Mammary epithelial cell (primary cell): ENCODE measurements at places on chromosomes 7 and 10.
A peak's percentile ranks its signal among the peaks of the same experiment; 100 is the strongest.

- DNase-seq, result no peak
These were observed 39.8 kb downstream of the TCF7L2 start for GRCh38 chr10:112989826-112990225.

GRCh38 chr7:122803323-122803722, 82.9 kb downstream of the CADPS2 start:
- DNase-seq, result peak; percentile 20

DNA sequence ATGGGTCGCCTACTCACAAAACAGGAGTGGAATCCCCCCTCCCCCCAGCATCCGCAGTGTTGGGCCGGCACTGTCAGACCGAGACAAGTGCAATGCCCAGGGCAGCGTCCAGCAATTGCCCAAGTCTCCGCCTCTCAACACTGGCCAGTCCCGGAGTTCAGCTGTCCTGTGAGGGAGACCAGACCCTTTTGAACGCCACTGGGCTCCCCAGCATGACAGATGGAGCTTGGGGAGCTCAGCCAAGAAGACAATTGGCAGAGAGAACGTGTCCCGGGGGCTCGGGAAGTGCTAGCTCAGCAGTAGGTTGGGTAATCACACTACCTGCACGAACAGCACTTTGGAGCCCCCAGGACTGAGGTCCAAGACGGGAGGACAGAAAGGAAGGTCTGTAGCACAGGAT, 4.7 kb downstream of the COPS6 start:
- no peak for DNase-seq

GRCh38 chr10:1130226-1130625, 74.0 kb downstream of the WDR37 start:
- no peak for DNase-seq

- peak; percentile 61 for DNase-seq
These were observed 138.7 kb downstream of the GNAI1 start for GRCh38 chr7:80273327-80273726.

DNA sequence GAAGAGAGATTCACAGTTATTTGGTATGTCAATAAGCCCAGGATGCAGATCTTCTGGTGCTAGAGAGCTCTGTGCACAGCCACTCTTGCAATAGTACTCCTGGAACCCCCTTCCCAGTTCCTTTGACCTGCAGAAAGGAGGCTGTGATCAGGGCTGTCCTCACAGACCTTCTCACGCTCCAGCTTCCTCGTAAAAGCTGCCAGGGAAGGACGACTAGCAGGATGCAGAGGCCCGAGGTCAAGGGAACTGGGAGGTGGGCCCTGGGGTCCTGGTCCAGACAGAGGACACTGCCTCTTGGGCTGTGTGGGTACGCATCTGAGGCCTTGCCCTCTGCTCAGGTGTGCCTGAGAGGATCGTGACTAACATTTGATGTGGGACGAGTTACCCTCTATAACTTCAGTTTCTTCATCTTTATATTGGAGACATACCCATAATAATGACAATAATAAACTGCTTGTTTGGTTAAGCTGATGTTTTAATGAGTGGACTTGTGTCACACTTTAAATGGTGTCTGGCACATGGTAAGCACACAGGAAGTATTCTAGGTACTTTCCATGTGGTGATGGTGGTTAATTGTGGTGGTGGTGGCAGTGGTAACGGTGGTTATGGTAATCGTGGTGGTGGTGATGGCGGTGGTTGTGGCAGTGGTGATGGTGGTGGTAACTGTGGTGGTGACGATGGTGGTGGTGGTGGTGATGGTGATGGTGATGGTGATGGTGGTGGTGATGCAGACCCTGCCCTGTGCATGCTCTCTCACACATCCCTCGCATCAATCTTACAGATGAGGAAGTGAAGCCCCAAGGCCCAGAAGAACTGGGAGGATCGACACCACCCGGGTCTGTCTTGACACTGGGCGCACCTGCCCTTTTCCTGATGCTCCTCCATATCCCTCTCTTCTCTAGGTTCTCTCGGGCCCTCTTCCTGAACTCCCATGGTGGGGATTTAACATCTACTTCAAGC, 235.2 kb upstream of the GRB10 start:
- no peak for DNase-seq

DNA sequence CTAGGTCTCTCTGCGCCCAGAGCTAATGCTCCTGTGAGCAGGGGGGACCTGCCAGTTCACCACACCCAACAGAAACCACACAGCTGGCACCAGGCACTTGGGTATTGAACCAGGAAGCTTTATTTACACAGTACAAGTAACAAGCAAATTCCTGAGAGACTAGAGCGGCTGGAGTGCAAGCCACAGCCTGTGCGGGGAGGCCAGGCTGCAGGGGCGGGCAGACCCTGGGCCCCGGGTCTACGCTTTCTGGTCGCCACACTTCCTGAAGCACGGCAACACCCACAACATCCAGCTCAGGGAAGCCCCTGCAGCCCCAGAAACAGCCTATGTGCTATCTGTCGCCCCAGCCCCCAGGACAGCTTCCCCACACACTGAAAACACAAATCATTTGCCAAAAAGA, 125.0 kb downstream of the FAM53B start:
- DNase-seq, result peak; percentile 61

DNA sequence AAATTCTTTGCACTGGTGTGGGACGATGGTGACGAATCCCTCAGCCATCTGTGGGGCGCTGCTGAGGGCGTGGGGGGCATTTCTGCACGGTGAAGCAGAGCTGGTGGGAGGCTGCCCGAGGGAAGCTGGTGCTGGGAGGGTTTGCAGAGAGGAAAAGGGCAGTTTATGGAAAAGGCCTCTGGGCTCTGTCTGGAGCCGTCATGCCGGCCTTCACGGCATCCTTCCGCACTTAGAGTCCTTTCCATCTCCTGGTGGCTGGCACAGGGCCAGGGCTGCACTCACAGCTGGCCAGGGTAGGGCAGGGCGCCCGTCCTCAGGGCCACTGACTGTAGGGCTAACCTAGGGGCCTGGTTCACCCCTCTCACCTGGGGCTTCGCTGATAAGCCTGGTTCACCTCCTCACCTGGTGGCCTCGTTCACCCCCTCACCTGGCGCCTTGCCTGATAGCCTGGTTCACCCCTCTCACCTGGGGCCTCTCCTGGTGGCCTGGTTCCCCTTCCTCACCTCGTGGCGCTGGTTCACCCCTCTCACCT, 598 bp upstream of the AMZ1 start:
- no peak for DNase-seq

- no peak for DNase-seq
These were observed 107.2 kb upstream of the EEPD1 start for GRCh38 chr7:36045830-36046341.

DNA sequence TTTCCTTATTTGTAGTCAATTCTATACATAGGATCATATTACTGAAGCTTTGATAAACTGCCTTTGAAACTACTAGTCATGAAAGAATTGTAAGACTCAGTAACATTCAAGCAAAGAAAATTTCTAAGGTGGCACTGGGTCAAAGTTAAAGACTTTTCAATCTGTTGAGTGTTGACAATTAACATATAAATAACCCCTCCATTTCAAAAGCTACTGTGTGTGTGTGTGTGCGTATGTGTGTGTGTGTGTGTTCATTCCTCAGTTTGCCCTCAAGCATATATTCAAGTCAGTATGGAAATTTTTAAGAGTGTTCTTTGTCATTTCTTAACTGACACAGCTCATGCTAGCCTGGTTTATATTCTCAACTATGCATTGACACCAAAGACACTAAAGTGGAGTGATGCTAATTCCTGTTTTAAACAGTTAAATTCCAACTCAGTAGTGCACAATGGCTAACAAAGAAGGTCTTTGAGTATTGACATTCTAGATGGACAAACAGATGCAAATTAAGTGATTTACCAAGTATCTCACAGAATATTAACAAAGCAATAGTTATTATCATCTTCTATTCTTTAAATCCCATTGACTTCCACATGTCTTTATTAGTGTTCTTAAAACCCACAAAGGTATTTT, 314.8 kb upstream of the GRM3 start:
- no peak for DNase-seq

DNA sequence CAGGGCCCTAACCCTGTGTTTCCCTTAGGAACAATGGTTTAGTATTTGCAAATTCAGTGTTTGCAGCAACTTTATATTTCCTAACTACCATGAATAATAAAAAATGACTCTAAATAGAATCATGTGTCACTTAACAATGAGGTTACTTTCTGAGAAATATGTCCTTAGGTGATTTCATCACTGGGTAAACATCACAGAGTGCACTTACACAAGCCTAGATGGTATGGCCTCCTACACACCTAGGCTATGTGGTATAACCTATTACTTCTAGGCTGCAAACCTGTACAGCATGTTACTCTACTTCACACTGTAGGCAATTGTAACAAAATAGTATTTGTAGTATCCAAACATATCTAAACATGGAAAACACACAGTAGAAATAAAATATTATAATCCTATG, 1174.6 kb upstream of the LRRTM3 start:
- peak; percentile 84 for DNase-seq

GRCh38 chr7:114481999-114482398, 67.4 kb downstream of the FOXP2 start:
- DNase-seq, result peak; percentile 42

GRCh38 chr7:3861941-3862340, 560.9 kb downstream of the SDK1 start:
- peak; percentile 86 for DNase-seq

GRCh38 chr10:44860811-44861736, 50.1 kb upstream of the TMEM72 start:
- no peak for DNase-seq

GRCh38 chr10:122084286-122085041, 95.5 kb downstream of the TACC2 start:
- no peak for DNase-seq

- DNase-seq, result peak; percentile 53
These were observed 6.9 kb upstream of the WIPI2 start for GRCh38 chr7:5183155-5183554.

DNA sequence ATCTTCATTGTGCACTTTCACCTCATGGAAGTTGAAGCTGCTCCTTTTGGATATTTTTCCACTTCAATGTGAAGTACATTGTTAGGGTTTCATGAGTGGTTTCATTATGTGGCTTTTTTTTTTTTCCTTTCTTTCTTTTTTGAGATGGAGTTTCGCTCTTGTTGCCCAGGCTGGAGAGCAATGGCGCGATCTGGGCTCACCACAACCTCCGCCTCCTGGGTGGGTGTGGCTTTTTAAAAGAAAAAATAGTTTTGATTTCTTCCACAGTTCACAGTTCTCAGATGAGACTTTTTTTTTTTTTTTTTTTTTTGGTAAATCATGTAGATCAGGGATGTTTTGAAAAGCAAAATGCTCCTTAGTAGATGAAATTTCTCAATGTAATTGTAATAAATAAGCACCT, 652.3 kb upstream of the ANKRD30A start:
- DNase-seq, result no peak
